ENCODE measurements at places on chromosomes 4 and X. TPM values are rescaled to one million over a fixed set of nuclear protein-coding genes. Genes with fewer than 3 reads are reported as not detected.

GRCh38 chr4:168183717-168184571 lies 91.6 kb downstream of the ANXA10 start:
- DNase-seq, result no peak

GRCh38 chr4:171929477-171929876 lies 116.3 kb downstream of the GALNTL6 start:
- DNase-seq, result no peak

The EDA gene
- total RNA-seq, result 6.1 TPM

DNA sequence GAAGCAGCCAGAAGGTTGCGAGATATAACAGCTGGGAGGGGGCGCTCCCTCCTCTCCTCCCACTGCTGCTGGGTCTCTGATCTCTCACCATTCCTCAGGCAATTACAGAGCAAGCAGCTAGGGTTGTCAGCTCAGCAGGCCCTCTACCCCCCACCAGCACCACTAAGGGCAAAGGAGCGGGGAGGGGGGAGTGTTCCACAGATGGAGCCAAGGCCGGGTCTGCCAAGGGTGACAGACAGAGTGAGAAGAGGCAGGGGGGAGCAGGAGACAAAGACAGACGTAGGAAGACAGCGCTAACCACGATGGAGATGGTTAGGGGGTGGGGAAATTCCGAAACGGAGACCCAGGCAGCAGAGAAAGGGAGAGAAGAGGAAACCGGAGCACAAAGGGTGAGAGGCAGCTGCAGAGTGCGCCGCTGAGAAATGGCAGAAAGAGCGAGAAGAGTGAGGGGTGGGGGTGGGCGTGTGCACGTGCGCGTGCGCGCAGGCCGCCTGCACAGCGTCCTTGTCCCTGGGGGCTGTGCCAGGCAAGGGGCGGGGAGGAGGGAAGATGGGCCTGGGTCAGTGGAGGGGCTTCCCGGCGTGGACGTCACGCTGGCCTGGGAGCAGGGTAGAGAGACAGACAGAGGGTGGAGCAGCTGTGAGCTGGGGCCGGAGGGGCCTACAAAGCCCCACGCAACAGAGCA lies 6.9 kb downstream of the L1CAM start:
- DNase-seq, result no peak

DNA sequence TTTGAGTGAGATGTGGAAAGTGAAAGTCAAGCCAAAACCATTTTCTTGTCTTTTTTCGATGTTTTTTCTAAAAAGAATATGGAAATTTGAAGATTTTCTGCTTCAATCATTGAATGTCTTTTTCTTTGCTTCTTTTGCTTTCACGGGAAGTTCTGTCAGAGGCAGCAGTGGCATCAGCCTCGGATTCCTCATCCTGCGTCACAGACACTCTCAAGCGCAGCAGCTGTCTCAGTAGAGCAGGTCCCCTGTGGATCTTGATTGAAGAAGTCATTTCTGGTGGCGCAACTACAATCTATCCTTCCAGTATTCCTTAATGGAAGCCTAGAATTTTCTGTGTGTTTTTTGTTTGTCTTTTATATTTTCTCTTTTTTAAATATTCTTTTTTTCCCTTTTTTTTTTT lies 52.7 kb upstream of the NEIL3 start:
- no peak for DNase-seq

The XPNPEP2 gene
- total RNA-seq, result 4.2 TPM

DNA sequence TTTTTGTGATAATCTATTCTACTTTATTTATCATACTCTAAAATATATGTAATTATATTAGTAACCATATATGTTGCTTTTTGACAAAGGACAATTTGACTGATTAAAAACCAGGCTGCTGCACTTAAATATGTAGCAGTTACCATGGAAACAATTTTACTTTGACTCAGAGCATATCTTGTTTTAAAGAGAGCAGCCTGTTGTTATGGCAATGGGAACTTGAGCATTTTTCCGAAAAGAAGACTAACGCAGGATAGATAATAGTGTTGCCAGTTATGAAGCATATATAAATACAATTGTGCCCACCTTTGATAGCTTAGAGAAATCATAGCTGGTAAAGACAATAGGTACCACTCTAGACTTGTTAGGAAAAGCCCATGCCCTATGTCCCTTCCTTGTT lies 283.0 kb downstream of the GASK1B start:
- no peak for DNase-seq

GRCh38 chr4:146478009-146478408 lies 43.7 kb downstream of the SLC10A7 start:
- no peak for DNase-seq

- no peak for DNase-seq
Observed at GRCh38 chr4:7393601-7394575, 40.8 kb downstream of the PSAPL1 start.

DNA sequence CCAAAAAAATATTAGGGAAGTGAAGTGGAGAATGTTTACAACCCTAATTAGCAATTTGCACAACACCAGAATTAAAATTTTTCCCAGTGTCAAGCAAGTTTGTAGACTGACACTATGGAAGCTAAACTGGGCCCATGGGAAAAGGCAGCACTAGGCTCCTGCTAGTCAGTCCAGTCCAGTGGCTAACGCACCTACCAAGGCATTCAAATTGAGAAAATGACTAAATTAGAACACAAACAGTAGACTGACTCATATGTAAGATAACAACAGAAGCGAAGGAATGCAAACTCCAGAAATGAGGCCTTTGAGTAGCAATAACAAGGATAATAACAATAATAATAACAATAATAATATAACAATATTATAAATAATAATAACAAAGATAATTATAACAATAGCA lies 90.7 kb downstream of the GRIA3 start:
- DNase-seq, result no peak

Data from thoracic aorta (tissue), 2 donors.